ENCODE measurements at places on chromosomes 3 and 15.

GRCh38 chr3:194938845-194939531 is 253.3 kb downstream of the FAM43A start:
- DNase-seq, result no peak

DNA sequence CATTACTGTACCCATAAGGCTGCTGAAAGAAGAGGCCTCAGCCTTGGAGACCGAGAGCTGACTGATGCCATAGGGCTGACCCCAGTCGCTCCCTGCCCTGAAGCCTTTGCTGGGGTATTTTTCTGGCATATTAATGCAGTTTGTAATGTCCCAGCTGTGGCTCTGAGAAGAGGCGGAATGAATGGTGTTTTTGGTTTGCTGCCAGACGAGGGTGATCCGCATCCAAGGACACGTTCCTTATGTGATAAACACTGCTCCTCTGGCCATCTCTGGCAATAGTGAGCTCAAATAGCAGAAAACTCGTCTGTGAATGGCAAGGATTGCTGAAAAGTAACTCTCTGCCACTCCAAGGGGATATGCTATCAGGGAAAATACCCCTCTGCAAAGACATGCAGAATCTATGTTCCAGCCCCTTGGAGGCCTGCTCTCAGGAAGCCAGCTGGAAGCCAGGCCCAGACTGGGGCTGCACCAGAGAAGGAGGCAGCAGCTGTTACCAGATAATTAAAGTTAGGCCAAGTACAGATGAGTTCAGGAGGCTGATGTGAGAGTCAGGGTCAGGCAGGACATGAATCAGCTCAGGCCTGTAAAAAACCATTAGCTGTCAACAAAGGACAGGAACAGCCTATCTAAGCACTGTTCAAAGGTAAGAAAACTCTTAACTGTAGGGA is 28.9 kb upstream of the KLHL6 start:
- no peak for DNase-seq

GRCh38 chr15:60781211-60781713 is 302.3 kb upstream of the ICE2 start:
- no peak for DNase-seq

GRCh38 chr15:84821501-84822021 is 4.4 kb downstream of the ALPK3 start:
- no peak for DNase-seq

- no peak for DNase-seq
Observed at GRCh38 chr15:88403351-88403791, 63.8 kb downstream of the MRPL46 start.
